Islet precursor cell (in vitro differentiated cells): ENCODE measurements at places on chromosomes 11 and 22.

GRCh38 chr22:38021206-38021605 is 36.0 kb upstream of the PICK1 start:
- no peak for DNase-seq

DNA sequence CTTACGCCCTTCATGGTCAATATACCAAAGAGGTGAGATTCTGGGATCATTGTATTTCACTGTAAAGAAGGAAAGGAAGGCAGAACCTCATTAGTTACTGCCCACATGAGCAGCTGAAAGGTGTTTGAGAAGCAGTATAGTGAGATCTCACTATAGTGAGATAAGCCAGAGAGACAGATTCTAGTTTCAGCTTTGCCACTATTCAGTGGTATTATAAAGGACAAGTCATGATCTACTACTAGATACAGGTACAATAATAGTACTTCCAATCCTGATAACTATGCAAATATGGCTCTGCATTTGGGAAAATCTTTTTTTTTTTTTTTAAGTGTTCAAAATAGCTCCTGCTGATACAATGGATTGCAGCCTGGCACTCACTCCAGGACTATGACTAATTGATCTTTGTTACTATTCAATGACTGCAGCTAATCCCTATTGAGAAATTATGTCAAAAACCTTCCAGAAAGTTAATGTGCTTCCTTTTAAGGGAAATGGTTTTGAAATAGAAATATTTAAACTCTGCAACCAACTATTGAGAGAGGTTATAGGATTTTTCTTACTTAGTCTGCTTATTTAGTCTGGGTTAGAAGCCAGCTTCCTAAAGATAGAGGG is 8.3 kb upstream of the DLAT start:
- DNase-seq = no peak

DNA sequence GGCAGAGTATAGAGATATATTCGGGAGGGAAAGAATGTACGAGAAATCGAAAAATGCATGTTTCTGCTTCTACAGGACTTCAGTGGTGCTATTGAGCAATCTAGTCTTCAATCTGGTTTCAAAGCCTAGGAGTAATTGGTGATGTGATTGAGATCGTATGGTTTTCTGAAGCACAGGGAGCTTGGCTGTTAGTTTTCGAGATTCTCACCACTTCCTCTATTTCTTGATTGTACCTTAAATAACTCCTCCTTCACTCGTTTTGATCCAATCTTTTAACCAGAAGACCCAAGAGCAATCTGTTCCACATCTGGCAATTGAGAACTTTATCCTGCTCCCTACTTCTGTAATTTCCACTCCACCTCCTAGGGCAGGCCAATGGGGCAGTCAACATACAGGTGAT is 518 bp downstream of the CCDC179 start:
- no peak for DNase-seq

- peak; percentile 45 for DNase-seq
Observed at GRCh38 chr22:23306438-23306921, 126.2 kb downstream of the BCR start.

DNA sequence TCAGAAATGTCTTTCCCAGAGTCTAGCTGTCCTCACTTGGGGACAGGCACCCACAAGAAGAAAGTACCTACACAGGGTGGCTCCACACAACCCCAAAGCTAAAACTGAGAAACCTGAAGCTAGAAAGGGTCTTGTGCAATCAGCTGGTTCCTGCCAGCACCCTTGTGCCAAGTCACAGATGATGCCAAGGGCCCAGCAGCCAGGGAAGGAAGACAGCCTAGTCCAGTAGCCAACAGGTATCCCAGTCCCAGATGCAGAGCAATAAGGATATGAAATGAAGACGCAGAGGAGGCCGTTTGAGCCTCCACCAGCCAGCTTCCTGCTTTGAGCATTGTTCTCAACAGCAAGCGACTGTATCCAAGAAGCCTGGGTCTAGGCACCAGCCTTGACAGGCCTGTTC is 6.1 kb downstream of the PLEKHA7 start:
- DNase-seq = no peak

GRCh38 chr11:115784796-115785521 is 280.7 kb upstream of the CADM1 start:
- no peak for DNase-seq

DNA sequence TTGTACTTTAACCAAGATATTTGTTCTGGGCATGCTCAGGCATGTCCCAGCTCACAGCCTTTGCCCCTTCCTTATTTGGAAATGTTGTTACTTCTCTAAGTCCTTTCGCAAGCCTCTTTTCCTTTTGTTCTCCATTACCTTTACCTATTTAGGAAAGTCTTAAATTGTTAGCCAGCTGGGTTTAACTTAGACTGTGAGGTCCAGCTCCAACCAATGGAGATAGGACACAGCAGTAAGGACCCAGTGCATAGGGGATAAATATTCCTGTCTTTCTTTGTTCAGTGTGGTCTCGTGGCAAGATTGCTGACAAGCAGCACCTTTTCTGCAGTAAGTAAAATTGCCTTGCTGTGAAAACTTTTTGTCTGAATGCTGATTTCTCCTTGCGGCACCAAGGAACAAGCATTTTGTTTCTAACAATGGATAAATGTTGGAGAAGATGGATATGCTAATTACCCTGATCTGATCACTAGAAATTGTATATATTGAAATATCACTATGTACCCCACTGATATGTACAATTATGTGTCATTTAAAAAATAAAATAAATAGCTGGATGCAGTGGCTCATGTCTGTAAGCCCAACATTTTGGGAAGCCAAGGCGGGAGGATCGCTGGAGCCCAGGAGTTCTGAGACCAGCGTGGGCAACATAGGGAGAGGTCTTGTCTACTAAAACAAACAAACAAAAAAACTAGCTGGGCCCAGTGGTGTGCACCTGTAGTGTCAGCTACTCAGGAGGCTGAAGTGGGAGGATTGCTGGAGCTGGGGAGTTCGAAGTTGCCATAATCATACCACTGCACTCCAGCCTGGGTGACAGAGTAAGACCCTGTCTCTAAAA is 31.9 kb upstream of the FTH1 start:
- no peak for DNase-seq

GRCh38 chr11:76824083-76824939 is 36.4 kb upstream of the ACER3 start:
- DNase-seq = peak; percentile 56

- DNase-seq = no peak
Observed at GRCh38 chr11:128058580-128059208, 528.7 kb downstream of the ETS1 start.

- DNase-seq = no peak
Observed at GRCh38 chr22:39214006-39214382, 30.8 kb downstream of the PDGFB start.

DNA sequence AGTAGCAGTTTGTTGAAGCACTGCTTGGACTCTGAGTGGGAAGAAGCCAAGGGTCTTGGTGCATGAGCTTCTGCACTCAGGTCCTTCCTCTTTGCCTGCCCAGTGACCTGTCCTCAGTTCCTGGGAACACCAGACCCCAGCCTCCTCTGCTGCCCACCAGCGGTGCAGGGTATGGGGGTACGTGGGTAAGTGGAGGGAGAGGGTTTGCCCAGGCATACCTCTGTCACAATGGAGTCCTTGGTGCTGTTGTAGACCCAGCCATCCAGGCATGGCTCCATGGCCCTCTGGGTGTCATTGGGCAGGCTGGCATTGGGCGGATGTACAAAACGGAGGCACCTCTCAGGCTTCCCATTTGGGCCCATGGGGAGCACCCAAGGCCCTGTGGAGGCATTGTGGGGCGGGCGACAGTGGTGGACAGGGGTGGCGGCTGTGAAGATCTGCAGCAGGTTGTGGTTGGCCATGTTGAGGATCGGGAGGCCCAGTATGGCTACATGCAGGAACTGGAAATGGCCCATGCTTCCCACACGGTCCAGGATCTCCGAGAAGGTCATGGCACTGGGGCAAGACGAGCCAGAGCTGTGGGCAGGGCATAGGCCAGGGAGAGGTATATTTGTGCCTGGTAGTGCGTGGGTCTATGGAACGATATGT is 1.1 kb downstream of the SLC22A8 start:
- no peak for DNase-seq

DNA sequence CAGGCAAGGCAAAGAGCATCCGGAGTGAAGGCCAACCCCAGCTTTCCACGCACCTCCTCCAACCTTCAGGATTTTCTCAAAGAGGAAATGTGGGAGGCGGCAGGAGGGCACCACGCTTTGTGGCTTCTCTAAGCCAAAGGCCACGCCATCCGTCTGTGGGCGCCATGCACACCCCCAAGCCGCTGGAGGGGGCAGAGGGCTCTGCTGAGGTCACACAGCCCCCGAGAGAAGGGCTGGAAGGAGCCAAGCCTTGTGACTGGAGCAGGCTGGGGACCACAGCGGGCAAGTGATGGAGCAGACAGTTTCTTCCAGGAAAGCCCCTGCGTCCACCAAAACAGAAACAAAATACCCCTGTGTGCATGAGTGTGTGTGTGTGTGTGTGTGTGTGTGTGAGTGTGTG is 527.4 kb downstream of the BRD1 start:
- DNase-seq = peak; percentile 38

DNA sequence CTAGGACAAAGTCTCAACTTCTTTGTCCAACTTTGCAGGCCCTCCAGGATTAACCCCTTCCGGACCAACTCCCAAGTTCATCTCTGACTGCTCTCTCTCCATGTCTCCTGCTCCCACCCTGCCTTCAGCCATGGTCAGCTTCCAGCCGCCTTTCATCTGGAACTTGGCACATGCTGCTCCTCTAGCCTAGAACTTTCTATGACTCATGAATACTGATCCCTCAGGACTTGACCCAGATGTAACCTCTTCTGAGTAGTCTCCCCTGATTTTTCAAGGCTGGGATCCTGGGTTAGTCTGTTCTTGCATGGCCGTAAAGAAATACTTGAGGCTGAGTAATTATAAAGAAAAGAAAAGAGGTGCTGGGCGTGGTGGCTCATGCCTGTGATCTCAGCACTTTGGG is 5.2 kb upstream of the SLC15A3 start:
- DNase-seq = peak; percentile 11

GRCh38 chr11:44188643-44189042 is 93.2 kb downstream of the EXT2 start:
- DNase-seq = no peak

- no peak for DNase-seq
Observed at GRCh38 chr11:63854696-63855095, 15.8 kb downstream of the MARK2 start.

DNA sequence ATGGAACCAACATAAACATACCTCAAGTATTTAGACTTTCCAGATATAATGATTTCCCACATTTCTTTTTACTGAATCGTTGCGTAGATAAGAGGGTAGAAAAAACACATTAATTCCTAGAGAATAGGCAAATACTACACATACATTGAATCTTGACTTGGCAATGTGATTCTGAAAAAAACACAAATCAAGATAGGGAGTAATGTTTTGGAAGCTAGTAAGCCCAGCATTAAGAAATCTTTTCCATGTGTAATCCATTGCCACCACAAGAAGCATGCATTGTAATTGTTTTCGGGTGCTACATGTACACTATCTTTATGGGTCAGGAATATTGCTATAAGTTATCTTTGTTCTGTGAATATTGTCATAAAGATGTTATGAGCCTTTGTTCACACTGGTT is 269.8 kb upstream of the PDGFD start:
- no peak for DNase-seq

- peak; percentile 36 for DNase-seq
Observed at GRCh38 chr11:74686792-74687191, 44.4 kb downstream of the CHRDL2 start.
